ENCODE measurements at places on chromosomes 11 and 22. TPM values are rescaled to one million over a fixed set of nuclear protein-coding genes. Genes with fewer than 3 reads are reported as not detected.

The SPATA19 gene
- not detected for polyA plus RNA-seq

DNA sequence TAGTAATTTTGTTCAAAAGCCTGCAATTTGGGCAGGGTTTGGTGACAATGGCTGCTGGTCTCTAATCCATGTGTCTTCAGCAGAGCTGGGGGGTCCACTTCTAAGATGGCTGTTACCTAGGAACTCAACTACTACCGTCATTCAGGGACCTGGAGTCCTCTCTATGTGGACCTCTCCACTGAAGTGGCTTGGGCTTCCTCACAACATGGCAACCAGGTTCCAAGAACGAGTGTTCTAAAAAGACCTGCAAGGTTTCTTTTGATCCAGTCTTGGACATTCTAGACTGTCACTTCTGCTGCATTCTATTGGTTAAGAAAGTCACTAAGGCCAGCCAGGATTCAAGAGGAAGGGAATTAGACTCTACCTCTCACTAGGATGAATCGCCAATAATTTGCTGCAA, 387.0 kb downstream of the NXPE2 start:
- DNase-seq: no peak

The APOBEC3F gene
- 11.0 TPM for polyA plus RNA-seq

- DNase-seq: no peak
Observed at GRCh38 chr11:110094298-110095285, 1.4 kb downstream of the ZC3H12C start.

GRCh38 chr11:12273618-12273995, 103.8 kb upstream of the PARVA start:
- DNase-seq: no peak

The RFPL1 gene
- not detected for polyA plus RNA-seq

DNA sequence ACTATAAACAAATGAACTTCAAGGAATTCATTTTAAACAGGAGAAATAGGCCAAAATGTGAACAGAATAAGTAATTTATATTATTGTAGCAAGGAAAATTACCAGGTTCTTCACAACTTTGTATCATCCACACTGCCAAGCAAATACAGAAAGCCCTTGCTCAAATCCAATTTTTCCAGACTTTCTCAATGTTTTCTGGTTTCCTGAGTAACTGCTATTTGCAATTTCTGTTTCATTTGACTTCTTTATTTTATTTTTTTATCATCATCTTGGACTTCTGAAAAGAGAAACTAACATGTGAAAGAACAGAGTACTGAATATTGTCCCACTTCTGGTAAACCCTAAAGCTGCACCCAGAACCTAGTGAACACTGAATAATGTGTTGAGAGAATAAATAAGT, 61.0 kb downstream of the SLC1A2 start:
- DNase-seq: no peak

The OSBPL5 gene
- 27.8 TPM for polyA plus RNA-seq

GRCh38 chr11:70578371-70578770, 180.0 kb downstream of the CTTN start:
- no peak for DNase-seq

GRCh38 chr11:120343429-120343828, 7.2 kb downstream of the ARHGEF12 start:
- DNase-seq: no peak

The TMEM151A gene
- 0.51 TPM for polyA plus RNA-seq

DNA sequence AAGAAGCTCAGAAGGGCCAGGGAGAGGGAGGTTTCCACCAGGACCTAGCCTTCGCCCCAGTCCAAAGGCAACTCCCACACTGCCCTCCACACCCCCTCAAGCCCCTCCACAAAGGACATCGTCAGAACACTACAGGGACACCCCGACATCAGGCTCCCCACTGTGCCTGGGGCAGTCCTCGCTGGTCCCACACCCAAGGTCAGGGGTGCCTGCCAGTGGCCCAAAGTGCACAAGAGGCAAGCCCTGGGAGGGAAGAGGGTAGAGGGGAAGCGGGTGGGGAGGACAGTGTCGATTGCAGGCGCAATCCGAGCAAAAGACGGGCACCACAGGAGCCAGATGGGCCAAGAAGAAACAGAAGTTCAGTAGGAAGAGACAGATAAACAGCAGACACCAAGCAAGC, 35.6 kb upstream of the JAM3 start:
- DNase-seq: no peak

GRCh38 chr11:115170133-115170815, 333.9 kb downstream of the CADM1 start:
- DNase-seq: no peak

GRCh38 chr11:112223121-112223520, 3.1 kb upstream of the PTS start:
- no peak for DNase-seq

GRCh38 chr11:34284156-34284555, 73.7 kb downstream of the ABTB2 start:
- DNase-seq: no peak

- no peak for DNase-seq
Observed at GRCh38 chr11:75347781-75348566, 3.5 kb downstream of the ARRB1 start.

The CLDN5 gene
- polyA plus RNA-seq: 60.9 TPM

GRCh38 chr22:29383740-29384139, 4.6 kb downstream of the AP1B1 start:
- no peak for DNase-seq

The OR10A5 gene
- not detected for polyA plus RNA-seq

The RFPL2 gene
- not detected for polyA plus RNA-seq

- DNase-seq: no peak
Observed at GRCh38 chr11:121482231-121483129, 29.7 kb upstream of the SORL1-AS1 start.

GRCh38 chr11:107598225-107599139, 7.5 kb downstream of the ELMOD1 start:
- DNase-seq: no peak

- DNase-seq: no peak
Observed at GRCh38 chr11:57339328-57339727, 1.2 kb downstream of the P2RX3 start.

DNA sequence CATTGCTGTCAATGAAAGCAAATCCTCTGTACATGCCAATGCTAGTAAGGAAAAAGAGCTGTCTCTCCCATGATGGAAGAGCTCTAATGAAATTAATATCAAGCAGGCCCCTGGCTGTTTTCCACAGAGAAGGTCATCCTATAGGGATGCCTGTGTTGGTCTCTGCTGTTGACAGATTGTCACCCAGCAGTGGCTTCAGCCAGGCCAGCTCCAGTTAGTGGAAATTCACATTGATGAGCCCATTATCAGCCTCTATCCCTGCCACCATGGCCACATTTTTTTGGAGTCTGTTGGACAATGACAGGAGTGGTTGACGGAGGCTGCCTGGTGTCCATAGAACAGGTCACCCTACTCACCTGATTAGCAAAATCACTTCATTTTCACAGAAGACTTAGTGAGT, 104.3 kb downstream of the GGTLC2 start:
- DNase-seq: no peak

DNA sequence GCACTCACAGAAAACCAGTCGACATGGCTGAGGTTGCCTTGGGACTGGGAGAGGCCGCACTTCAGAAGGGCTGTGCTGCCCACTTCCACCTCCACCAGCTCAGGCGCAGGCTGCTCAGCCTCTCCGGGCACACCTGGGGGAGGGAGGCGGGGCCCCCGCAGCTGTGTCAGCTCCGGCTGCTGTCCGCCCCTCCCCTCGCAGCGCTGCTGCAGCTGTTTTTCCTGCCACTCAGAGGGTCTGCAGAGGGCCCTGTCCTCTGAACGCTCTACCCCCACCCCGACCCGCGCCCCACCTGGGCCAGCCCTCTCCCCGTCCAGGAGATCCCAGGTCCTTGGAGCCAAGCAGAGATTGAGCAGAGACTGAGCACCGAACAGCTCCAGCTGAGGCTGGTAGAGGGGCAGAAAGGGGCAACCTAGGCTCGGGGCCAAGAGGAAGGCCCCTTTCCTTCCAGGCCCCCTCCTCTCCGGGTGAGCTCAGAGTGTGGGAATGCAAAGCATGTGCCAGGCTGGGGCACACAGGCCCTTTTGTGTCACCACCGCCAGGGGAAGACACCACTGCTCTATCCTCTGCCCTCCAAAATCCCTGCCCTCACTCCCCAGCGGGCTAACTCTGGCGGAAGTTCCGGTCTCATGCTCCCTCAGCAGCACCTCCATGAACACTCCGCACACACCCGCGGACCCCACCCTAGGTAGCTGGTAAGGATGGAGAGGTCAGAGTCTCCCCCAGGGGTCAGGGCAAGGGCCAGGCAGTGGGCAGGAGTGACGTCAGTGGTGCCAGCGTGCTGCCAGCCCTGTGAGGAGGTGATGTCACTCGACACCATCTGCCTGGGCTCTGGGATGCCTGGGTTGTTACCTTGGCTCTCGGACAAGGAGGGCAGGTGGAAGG, 1.6 kb downstream of the MCAM start:
- no peak for DNase-seq

The EMSY gene
- polyA plus RNA-seq: 44.7 TPM

The MMP3 gene
- polyA plus RNA-seq: not detected

DNA sequence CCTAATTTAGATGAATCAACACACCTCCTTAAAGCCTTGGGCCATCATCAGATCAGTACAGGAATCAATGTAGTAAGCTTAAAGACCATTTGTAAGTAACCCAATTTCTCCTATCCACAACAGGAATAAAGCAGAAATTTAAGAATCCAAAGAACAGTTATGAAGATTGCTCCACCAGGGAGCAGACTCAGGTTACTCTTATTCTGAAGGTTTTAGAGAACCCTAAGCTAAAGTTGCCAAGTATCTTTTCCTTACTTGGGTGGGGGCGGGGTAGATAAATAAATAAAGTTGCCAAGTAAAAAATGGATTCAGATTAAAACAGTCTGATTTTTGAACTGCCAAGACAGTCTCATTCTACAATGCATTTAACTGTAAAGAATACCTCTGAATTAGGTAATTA, 18.1 kb downstream of the CKAP5 start:
- no peak for DNase-seq

- DNase-seq: no peak
Observed at GRCh38 chr11:66743271-66743968, 14.4 kb upstream of the SPTBN2 start.

DNA sequence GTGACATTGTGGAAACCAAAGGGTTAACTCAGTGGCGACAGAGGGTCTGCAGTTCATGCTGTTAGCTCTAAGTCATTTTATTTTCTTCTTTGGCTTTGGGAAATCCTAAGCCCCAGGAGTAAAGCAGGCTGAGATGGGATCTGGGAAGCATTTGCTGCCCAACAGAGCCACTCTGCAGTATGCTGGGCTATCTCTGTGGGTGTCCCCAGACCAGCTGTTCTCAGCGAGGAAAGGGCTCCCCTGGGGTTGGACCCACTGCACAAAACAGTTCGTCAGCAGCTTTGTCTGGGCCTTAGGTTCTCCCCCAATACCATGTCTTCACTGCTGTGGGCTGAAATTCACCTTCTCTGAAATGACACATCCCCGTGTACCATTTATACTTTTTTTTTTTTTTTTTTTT, 34.0 kb downstream of the KREMEN1 start:
- DNase-seq: no peak

GRCh38 chr11:69383372-69384250, 89.7 kb downstream of the MYEOV start:
- no peak for DNase-seq

GRCh38 chr22:48772286-48772907, 1055.3 kb downstream of the BRD1 start:
- DNase-seq: no peak

GRCh38 chr11:81907996-81908395, 825.7 kb downstream of the FAM181B start:
- no peak for DNase-seq

- no peak for DNase-seq
Observed at GRCh38 chr11:67389477-67389876, 2.3 kb upstream of the RAD9A start.

DNA sequence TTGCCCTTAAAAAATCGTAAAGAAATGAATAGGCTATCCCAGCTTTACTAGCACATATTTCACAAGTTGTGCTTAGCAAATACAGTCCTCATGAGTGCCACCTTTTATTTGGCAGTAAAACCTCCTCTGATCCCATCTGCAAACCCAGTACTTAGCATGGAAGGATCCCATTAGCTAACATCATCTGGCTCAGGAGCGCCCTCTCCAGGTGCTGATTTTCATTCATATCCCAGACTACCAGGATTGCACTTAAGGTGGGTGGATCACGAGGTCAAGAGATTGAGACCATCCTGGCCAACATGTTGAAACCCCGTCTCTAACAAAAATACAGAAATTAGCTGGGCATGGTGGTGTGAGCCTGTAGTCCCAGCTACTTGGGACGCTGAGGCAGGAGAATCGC, 76.1 kb upstream of the PAX6 start:
- DNase-seq: no peak

GRCh38 chr22:49829044-49829853, 1.6 kb upstream of the BRD1 start:
- DNase-seq: no peak

- no peak for DNase-seq
Observed at GRCh38 chr22:37757663-37758062, 50.1 kb upstream of the GCAT start.

- no peak for DNase-seq
Observed at GRCh38 chr22:46081831-46082210, 68.5 kb upstream of the PPARA start.

DNA sequence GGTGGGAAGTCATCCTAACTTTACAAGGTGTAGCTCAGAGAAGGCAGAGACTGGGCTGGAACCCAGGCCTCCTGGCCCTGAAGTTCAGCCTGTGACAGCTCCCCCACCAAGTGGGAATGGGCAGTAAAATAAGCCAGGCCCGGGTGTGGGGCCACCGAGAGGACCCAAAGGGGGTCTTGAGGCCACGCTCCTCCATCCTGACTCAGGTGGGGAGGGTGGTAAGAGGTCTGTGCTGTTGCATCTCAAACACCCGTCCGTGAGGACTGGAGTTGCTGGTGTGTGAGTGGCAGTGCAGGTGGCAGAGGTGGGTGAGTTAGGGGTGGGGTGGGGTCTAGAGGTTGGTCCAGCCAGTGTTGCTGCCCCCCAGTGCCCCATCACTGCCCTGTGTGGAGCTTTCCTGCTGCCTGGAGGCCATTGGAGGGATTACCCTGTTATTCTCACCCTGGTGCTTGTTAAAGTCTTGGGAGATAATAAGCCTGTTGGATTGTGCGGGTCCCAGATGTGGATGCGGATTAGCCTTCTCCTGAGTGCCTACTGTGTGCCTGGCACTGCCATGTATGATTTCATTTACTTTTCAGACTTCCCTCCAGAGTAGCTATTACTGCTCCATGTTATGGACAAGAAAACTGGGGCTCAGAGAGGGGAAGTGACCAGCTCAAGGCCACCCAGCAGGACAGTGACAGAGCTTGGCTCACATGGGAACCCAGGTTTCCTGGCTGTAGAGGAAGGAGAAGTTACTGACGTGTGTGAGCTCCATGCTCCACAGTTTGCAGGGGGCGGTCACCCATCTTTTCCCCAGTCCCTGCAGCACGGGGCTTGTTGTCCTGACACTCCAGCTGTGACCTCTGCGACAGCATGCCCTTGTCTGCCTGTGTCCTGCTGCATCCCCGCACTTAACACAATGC, 12.9 kb downstream of the SERPINH1 start:
- no peak for DNase-seq

GRCh38 chr22:28670756-28671155, 8.9 kb downstream of the TTC28 start:
- DNase-seq: no peak

DNA sequence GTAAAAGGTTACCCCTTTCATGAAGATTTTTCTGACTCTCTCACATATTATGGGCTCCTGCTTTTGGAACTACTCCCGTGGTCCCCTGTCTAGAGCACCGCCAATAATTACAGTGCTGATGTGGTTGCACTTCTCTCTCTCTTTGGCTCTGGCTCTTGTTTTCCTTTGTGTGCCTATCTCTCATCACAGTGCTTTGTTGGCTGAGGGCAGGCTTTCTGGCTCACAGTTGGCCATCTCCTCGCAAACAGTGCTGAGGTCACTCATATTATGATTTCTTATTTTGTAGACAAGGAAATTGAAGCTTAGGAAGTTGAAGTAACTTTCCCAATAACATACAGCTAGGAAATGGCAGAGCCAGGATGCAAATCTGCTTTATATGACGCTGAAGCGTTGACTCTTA, 192.5 kb downstream of the DDX10 start:
- no peak for DNase-seq

The FAM76B gene
- 73.4 TPM for polyA plus RNA-seq
